Aorta (tissue), 5 donors: ENCODE measurements at places on chromosomes 4 and X.
A peak's percentile ranks its signal among the peaks of the same experiment; 100 is the strongest.

DNA sequence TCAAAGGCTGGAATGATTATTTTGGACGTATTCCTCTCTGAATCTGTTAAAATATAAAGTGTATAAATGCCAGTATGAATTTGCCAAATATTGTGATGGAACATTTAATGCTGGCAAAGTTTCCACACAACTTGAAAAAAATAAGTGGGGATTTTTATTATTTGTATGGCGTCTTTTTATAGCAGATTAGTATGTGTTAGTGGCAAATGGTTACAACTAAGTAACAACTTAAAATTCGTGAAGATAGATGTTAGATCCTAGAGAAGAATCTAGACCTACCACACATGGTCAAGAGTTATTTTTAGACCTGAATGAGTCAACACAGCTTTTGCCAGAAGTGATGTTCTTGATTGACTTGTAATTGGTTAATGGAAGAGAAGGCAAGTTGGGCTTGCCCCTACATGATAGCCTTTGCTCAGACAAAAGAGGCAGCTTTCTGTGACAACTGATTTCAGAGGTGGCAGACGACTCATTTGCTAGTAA lies 4.8 kb downstream of the CPE start:
- peaks cover 2% of the 10 kb centered on the region for H3K4me1 ChIP-seq
- no peaks in the 10 kb centered on the region for H3K27me3 ChIP-seq
- H3K36me3 ChIP-seq: no peaks in the 10 kb centered on the region
- peak overlapping the region; percentile 79 for H3K27ac ChIP-seq
- DNase-seq: no peak
- H3K4me3 ChIP-seq: peak overlapping the region; percentile 46

GRCh38 chrX:47059142-47059874 lies 18.9 kb upstream of the RGN start:
- H3K27ac ChIP-seq: no peak overlapping the region
- no peaks in the 10 kb centered on the region for H3K36me3 ChIP-seq
- H3K4me1 ChIP-seq: no peaks in the 10 kb centered on the region
- no peaks in the 10 kb centered on the region for H3K27me3 ChIP-seq
- DNase-seq: no peak

- H3K36me3 ChIP-seq: no peaks in the 10 kb centered on the region
- H3K27ac ChIP-seq: no peak overlapping the region
- no peak for DNase-seq
- H3K4me3 ChIP-seq: no peak overlapping the region
- H3K27me3 ChIP-seq: no peaks in the 10 kb centered on the region
- peaks cover 12% of the 10 kb centered on the region for H3K4me1 ChIP-seq
Observed at GRCh38 chr4:147488556-147488955, 7.7 kb downstream of the EDNRA start.

DNA sequence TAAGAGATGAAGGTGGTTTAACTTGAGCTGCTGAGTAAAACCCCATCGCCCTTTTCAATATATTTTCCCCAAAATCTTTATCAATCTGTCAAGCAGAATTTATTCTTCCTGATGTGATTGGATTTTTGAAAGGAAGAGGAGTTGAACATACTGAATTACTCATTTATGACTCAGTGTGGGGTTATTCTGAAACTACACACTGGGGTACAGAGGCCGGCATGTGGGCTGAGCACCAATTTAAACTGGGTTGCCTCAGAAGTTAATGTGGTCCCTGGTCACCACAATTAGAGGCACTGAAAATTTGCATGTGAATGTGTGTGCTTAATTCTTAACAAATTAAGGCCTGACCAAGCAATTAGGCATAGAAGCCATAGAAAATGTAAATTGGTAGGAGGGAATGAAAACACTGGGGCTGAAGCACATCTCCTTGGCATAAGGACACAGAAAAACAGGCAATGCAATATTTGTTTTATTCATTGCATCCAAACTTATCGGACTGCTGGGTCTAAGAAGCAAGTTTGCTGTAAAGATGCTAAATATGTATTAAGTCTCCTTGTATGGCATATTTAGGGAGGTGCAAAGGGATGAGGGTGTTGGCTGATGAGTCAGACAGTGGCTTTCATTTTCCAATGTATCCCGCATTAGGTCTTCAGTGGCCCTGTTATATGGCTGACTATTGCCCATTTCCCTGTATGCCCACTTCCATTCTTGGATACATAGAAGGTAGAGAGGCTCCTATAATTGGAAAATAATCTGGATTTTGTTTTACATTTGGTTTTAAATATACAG lies 170.9 kb downstream of the IL15 start:
- H3K27me3 ChIP-seq: no peaks in the 10 kb centered on the region
- no peak overlapping the region for H3K27ac ChIP-seq
- DNase-seq: no peak
- no peak overlapping the region for H3K4me3 ChIP-seq

DNA sequence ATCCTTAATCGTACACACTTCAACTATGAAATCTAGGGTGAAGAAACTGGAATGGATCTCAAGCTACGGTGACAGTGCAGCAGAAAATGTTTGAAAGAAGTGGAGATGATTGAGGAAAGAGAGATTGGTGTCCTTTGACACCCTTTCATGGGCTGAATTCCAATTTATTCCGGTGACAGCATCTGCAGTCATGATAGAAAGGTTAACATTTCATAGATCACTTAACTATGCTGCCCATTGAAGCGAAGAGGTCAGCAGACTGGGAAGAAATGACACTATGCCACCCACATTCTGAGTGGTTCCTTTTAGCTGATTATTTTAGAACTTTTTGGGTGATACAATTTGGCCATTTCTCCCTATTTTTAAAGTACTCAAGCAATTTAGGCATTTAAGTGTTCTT lies 82.3 kb downstream of the DNAAF6 start:
- no peak overlapping the region for H3K27ac ChIP-seq
- DNase-seq: no peak
- H3K4me1 ChIP-seq: no peaks in the 10 kb centered on the region
- no peaks in the 10 kb centered on the region for H3K27me3 ChIP-seq
- H3K36me3 ChIP-seq: no peaks in the 10 kb centered on the region

DNA sequence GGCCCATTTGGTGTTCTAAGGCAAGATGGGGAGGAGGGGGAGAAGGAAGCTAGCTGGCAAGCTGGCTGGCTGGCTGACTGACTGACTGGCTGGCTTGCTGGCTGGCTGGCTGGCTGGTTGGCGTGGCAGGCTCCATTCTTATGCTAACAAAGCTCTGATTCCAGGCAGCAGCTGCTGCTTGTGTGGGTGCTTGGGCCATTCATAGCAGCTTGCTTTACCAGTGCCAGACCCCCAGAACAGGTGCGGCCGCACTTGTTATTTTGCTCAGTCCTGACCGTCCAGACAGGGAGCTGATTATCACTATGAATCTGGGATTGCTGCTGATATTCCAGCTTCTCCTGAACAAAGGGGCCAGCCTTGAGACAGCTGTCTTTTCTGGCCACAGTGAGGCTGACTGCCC lies 131.2 kb upstream of the PAK3 start:
- H3K36me3 ChIP-seq: no peaks in the 10 kb centered on the region
- no peaks in the 10 kb centered on the region for H3K27me3 ChIP-seq
- DNase-seq: no peak
- no peak overlapping the region for H3K27ac ChIP-seq
- H3K4me1 ChIP-seq: no peaks in the 10 kb centered on the region
